ENCODE measurements at places on chromosomes 3 and 15.

- no peak for DNase-seq
Measured at GRCh38 chr3:1380926-1381646, 288.3 kb downstream of the CNTN6 start.

GRCh38 chr3:35524856-35525255 is 114.5 kb upstream of the ARPP21 start:
- no peak for DNase-seq

- DNase-seq, result no peak
Measured at GRCh38 chr3:29286478-29287240, 5.8 kb downstream of the RBMS3 start.

GRCh38 chr3:141234283-141234682 is 2.7 kb downstream of the PXYLP1 start:
- no peak for DNase-seq

GRCh38 chr3:194076475-194076874 is 59.5 kb upstream of the HES1 start:
- no peak for DNase-seq

GRCh38 chr3:119437691-119438258 is 25.6 kb downstream of the TMEM39A start:
- DNase-seq, result no peak

DNA sequence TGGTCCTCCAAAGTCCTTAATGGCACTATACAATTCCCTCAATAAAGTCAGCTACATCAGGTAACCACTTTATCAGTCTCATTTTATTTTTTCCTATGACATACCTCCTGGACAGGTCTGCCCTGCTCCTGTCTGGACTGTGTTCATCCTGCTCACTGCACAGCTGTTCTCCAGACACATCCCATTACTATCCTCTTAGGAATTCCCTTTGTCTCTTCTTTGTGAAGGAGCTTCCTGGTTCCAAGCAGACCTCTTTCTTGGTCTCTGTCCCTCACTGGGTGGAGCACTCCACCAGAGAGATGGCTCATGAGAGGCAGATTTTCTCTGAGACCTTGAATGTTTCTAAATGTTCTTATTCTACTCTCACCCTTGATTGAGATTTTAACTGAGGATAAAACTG is 60.1 kb downstream of the KY start:
- DNase-seq, result no peak

GRCh38 chr3:54659347-54659746 is 268.5 kb downstream of the LRTM1 start:
- no peak for DNase-seq

GRCh38 chr3:23996095-23996524 is 51.0 kb downstream of the NR1D2 start:
- no peak for DNase-seq

Measured in T-helper 17 cell (primary cell).